ENCODE measurements at places on chromosomes 7 and 10.
A peak's percentile ranks its signal among the peaks of the same experiment; 100 is the strongest.

- DNase-seq: peak; percentile 66
These were observed 134.3 kb downstream of the GRK5 start for GRCh38 chr10:119341459-119342301.

GRCh38 chr7:8387551-8388256 lies 45.7 kb upstream of the NXPH1 start:
- no peak for DNase-seq

DNA sequence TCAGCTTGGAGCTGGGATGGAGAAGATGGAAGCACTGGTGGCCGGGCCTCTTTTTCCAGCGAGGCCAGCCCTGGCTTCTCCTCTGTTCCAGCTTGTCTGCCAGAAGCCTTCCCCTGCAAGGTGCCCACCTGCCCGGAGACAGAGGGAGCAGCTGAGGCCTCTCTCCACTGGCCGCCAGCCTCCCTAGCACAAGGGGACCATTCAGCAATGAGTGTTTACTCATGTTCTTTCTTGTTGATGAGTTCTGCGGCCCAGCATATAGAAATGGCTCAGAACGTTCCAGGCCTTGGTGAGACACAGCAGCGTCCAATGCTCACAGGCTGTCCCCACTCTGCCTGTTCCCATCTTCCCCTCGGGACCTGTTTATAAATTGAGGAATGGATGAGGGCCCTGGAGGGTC lies 47.3 kb downstream of the CHST3 start:
- no peak for DNase-seq

- no peak for DNase-seq
These were observed 529.8 kb upstream of the IGFBP3 start for GRCh38 chr7:46450886-46451285.

GRCh38 chr10:86642021-86642420 lies 12.3 kb upstream of the OPN4 start:
- no peak for DNase-seq

- no peak for DNase-seq
These were observed 51.6 kb downstream of the CREB3L2 start for GRCh38 chr7:137950263-137950621.

GRCh38 chr7:77757589-77757988 lies 40.6 kb downstream of the TMEM60 start:
- no peak for DNase-seq

- DNase-seq: no peak
These were observed 225.0 kb upstream of the SEMA3C start for GRCh38 chr7:81143856-81144255.

DNA sequence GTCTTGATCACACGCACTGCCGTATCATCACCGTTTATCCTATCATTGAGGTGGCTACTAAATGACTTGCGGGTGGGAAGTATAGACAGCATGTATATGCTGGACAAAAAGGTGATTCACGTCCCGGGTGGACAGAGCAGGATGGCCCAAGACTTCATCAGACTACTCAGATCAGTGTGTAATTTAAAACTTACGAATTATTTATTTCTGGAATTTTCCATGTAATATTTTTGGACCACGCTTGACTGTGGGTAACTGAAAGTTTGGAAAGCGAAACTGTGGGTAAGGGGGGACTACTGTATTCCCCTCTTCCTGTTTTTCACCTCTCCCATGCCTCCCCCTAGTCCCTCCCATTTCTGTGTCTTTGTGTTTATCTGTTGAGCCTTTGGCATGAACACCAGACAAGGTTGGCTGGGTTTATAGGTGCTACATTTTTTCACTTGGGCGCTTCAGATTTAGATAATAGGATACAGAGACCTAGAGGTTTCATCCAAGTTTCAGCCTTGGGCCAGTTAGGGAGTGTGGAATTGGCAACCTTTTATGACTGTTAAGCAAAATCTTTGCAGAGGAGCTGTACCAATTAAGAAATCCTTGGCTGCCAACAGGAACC lies 55.8 kb downstream of the RBM20 start:
- no peak for DNase-seq

DNA sequence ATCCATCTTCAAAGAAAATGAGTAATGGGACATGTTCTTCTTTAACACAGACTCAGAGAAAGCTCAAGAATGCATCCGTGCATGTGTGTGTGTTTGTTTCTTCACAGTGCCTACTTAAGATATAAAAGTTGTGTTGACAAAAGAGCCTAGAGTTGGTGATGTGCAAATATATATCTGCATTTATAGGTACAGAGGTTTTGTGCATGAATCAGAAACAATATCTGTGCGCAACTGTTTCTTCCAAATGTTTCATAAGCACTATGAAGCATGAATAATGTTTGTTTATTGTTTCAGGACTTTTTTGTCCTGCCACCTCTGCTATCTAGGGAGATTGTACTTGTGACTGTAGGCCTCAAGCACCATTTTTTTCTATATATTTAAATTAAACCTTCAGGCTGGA lies 229.7 kb downstream of the CSTF2T start:
- no peak for DNase-seq

- no peak for DNase-seq
These were observed 72.8 kb upstream of the FAM20C start for GRCh38 chr7:119392-120163.

GRCh38 chr10:4820804-4821401 lies 5.1 kb upstream of the AKR1E2 start:
- DNase-seq: no peak

- DNase-seq: no peak
These were observed 69.2 kb downstream of the ARMC3 start for GRCh38 chr10:22997096-22997495.

- no peak for DNase-seq
These were observed 253.6 kb downstream of the CCSER2 start for GRCh38 chr10:84581976-84582375.

DNA sequence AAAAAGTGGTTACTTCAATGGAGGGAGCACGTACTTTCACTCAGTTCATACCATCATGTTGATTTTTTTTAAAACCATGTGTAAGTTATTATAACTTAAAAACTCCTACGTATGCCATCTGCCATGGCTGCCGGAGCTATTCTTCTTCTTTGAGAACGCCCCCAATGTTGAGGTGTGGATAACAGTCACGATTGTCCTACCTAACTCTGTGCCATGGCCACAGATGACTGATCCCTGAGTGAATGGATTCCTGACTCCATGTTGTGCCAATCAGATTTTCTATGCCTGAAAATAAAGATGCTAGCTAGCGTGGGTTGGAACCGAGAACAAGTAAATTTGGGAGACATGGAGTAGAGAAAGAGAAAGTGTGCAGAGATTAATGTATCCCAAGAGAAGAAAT lies 5.3 kb downstream of the MCMBP start:
- DNase-seq: no peak

DNA sequence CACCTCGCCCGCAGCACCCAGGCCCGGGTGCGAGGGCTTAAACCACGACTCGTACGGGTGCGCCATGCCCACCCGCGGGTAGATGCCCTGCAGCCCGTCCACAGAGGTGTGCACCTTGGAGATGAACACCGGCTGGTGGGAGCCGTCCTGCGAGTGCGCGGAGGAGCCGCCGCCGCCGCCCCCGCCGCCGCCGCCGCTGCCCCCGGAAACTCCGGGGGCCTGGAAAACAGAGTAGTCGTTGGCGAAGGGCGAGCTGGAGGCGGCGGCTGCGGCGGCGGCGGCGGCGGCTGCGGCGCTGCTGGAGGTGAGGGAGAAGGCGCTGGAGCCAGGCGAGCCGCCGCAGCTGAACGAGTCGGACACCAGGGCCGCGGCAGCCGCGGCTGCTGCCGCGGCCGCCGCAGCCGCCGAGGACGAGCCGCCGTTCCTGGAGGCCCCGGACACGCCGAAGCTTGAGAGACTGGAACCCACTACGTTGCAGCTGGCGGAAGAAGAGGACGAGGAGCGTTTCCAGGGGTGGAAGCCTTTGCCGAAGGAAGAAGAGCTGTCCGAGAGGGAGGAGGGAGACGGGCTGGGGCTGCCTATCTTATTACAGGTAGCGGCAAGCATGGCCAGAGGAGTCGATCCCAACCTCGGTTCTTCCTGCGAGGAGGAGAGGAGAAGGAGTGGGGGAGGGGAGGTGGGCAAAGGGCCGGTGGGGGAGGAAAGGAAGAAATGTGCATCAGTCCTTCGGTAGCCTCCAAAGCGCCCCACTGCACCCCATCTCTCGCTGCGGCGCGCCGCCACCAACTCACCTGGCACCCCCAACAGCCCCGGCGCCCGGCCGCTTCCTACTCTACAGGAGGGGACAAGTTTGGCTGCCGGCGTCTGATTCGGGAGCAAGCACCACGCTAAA lies 1.3 kb downstream of the SP8 start:
- no peak for DNase-seq

DNA sequence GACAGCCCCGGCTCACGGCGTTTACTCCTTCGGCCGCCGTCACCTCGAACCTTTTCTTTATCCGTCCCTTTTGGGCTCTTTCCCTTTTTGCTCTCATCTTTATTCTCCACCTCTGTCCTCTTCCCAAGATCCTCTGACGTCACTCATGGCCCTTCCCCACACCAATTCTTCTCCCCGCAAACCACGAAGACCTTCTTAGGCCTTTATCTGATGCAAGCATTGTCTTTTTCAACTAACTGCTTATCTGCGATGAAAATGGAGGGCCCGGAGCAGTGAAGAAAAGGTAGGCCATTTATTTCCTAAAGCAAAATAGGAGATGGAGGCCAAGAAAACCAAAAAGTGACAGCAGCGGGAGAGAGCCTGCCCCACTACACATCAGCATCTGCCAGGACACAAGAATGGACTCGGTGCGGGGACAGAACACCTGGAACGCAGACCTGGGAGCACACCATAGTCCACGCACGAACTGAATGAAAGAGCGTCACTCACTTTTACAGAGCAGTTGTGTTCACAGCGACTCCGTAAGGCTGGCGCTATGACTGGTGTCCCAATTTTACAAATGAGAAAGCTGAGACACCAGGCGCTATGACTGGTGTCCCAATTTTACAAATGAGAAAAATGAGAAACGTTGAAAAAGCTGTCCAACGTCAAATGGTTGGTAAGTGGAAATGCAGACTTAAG lies 45.3 kb downstream of the ZNF777 start:
- DNase-seq: no peak

DNA sequence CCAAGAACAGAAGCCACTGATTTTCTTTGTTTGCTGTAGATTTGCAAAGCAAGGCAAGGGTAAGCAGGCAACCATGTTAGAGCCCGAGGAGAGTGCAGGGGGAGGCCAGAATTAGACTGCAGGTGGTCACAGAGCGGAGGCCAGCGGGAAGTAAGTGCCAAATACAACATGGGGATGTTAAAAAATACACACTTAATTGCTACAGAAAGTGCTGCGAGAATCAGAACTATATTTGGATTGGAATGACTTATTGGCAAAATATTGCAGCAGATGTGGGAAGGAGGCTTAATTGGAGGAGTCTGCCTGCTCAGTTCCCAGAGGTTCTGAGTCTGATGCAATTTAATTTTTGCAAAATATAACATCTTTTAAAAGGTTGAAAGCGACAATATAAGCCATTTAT lies 49.7 kb upstream of the ADCY1 start:
- no peak for DNase-seq

GRCh38 chr10:26810435-26811026 lies 50.2 kb downstream of the ABI1 start:
- DNase-seq: no peak

GRCh38 chr7:40922316-40922670 lies 780.6 kb downstream of the INHBA start:
- no peak for DNase-seq

DNA sequence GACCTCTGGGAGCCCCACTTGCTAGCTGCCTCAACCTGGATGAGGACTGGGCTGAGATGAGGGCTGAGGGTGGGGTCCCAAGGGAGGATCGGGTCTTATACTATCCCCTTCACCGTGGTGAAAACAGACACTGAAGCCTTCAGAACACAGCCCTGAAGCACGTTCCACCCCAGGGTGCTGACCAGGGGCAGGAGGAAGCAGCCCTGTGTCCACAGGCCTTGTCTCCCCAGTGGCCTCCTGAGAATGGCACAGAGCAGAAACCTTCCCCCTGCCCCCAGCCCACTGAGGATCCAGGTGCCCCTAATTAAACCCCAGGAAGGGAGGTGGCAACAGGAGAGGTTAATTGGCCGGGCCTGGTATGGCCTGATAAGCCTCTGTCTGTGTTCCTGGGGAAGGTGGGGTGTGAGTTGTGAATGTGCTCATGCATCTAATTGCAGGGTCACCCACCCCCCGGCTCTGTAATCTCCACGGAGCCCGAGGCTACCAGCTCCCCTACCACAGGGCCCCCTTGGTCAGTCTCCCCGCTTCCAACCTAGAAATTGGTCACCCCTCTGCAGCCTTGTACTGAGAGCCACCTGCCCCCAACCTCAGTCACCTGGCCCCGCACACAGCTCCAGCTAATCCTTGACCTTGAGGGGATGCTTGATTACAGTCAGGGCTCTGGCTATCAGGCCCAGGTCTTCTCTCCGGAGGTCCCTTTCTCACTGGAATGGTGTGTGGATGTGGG lies 159.0 kb upstream of the UNC5B start:
- DNase-seq: no peak

GRCh38 chr7:85815526-85815925 lies 628.7 kb upstream of the SEMA3D start:
- DNase-seq: no peak

GRCh38 chr7:134355927-134356326 lies 39.2 kb upstream of the SLC35B4 start:
- no peak for DNase-seq
